ENCODE measurements at places on chromosomes 6 and 20. TPM values are rescaled to one million over a fixed set of nuclear protein-coding genes. Genes with fewer than 3 reads are reported as not detected.

Gene LAMA4
- total RNA-seq: 127 TPM

Gene SLC4A11
- 1.9 TPM for total RNA-seq

Gene DZANK1
- total RNA-seq: 5.4 TPM

Gene CST9L
- not detected for total RNA-seq

Gene MAN1A1
- total RNA-seq: 100 TPM

Gene PTCRA
- total RNA-seq: 0.82 TPM

Gene CCDC170
- 3.1 TPM for total RNA-seq

Gene LSM2
- total RNA-seq: 33.5 TPM

Gene GPX5
- not detected for total RNA-seq

Gene ZC2HC1B
- total RNA-seq: 0.93 TPM

Gene LY6G6C
- not detected for total RNA-seq

Gene C6orf15
- total RNA-seq: not detected

Gene ITPA
- 42.7 TPM for total RNA-seq

Gene WFDC5
- not detected for total RNA-seq

Gene SEL1L2
- not detected for total RNA-seq

Gene KCNQ5
- 2.0 TPM for total RNA-seq

Gene RAD21L1
- not detected for total RNA-seq

Gene SLC12A5
- not detected for total RNA-seq

Gene RNF182
- total RNA-seq: 1.4 TPM

Gene IYD
- 1.3 TPM for total RNA-seq

Gene PIGU
- total RNA-seq: 13.8 TPM

Gene BMP2
- total RNA-seq: 24.1 TPM

Gene LRRN4
- total RNA-seq: 15.2 TPM

Gene MMP24OS
- 19.6 TPM for total RNA-seq

Gene FAM83D
- total RNA-seq: 14.1 TPM

Gene MYB
- 4.4 TPM for total RNA-seq

Gene CDYL
- total RNA-seq: 29.0 TPM

Gene HCK
- total RNA-seq: 11.8 TPM

Gene LPA
- total RNA-seq: 0.06 TPM

Gene FAM83C
- total RNA-seq: not detected

Gene HLA-DQB2
- not detected for total RNA-seq

Gene GHRH
- not detected for total RNA-seq

Gene DEFB132
- 0.18 TPM for total RNA-seq

Gene CRISP1
- not detected for total RNA-seq

Gene B3GALT4
- 7.9 TPM for total RNA-seq

Gene PPARD
- 12.3 TPM for total RNA-seq

Gene MOXD1
- 209 TPM for total RNA-seq

Gene TFAP2A
- 7.3 TPM for total RNA-seq

Gene ESR1
- total RNA-seq: 3.5 TPM

Gene CEP57L1
- 28.1 TPM for total RNA-seq

Gene AKAP7
- 13.5 TPM for total RNA-seq

Gene HSPA1L
- total RNA-seq: 2.9 TPM

All from metanephros (tissue), 2 donors.